ENCODE measurements at places on chromosomes 2 and 18.

DNA sequence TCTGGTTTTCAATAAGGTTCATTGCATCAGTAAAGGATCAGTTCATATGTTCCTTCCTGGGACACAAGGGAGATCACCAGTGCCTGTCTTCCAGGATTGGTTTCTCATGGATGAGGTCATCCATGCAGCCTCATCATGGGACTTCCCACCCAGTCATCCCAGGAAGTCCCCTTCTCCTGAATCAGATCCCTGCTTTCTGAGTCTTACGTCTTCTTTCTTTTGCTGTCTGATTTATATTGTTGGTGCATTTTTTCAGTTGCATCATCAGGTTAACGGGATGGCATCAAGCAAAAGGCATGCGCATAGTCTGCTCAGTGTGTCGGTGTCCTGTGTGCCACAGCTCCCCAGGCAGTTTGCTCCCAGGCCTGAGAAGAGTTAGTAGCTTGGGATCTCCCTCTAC lies 105.9 kb downstream of the SOX11 start:
- no peak for DNase-seq

DNA sequence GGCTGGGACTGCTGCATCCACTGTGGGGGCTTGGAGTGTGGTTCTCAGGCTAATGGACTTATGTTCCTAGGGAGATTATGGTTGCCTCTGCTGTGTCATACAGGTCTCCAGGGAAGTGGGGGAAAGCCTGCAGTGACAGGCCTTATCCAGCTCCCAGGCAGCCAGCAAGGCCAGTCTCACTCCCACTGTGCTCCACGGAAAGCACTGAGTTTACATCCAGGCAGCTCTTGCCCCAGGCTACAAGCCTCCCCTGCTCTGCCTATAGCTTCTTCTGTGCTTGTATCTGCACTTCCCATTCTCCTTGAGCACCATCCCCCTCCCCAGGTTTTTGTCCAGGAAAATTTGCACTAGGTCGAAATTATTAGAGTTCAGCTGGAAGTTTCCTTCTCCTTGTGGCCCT lies 231.9 kb downstream of the ZRANB3 start:
- DNase-seq = no peak

DNA sequence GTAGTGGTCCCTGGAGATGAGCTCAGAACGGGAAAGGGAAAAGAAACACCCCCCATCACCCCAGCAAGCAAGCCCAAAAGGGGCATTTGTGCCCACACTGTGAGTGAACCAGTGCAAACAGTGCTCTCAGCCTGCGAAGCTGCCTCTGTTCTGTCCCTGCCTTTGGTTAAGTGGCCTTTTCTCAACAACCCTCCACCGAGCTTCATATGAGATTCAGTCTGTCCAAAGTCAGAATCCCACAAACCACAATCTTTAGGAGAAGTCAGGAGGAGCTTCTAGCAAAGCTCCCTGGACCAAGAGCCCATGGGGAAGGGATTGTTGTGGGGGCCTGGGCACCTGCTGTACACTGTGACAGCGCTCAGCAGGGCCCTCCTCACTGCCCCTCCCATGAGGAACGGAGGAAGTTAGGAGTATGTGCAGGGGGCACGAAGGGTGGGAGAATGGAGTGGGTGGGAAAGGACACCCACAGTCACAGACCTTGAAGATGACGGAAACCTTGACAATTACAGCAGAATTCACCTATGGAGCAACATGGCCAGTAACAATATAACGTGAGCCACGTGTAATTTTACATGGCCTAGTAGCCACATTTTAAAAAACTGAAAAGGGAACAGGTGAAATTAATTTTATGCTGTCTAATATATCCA lies 119.5 kb downstream of the SMAD7 start:
- no peak for DNase-seq

- DNase-seq = peak; percentile 41
Measured at GRCh38 chr2:45651415-45652089, at the start of gene PRKCE. PRKCE (plus strand) TSS chr2:45651675.

- no peak for DNase-seq
Measured at GRCh38 chr2:175568109-175568730, 386.7 kb upstream of the ATP5MC3 start.

DNA sequence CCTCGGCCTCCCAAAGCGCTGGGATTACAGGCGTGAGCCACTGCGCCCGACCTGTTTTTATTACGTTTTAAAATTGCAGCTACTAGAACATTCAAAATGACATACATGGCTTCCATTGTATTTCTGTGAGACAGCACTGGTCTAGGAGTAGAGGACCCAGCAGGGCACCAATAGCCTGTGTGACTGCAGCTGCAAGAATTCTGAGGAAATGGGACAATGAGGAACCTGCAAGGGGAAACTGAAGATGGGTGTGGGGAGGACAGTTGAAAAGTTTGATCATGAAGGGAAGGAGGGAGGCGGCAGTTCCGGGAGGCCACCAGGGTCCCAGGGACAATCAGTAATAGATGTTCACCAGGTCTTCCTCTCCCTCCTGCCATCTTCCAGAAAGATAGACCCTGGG lies 13.9 kb upstream of the DNPEP start:
- DNase-seq = no peak
